Naive B cell (primary cell): ENCODE measurements at places on chromosomes 12 and 14. TPM values are rescaled to one million over a fixed set of nuclear protein-coding genes. Genes with fewer than 3 reads are reported as not detected.

- no peak for DNase-seq
Observed at GRCh38 chr12:80064951-80065350, 34.4 kb upstream of the OTOGL start.

- DNase-seq, result no peak
Observed at GRCh38 chr12:16063726-16064125, 152.6 kb downstream of the DERA start.

DNA sequence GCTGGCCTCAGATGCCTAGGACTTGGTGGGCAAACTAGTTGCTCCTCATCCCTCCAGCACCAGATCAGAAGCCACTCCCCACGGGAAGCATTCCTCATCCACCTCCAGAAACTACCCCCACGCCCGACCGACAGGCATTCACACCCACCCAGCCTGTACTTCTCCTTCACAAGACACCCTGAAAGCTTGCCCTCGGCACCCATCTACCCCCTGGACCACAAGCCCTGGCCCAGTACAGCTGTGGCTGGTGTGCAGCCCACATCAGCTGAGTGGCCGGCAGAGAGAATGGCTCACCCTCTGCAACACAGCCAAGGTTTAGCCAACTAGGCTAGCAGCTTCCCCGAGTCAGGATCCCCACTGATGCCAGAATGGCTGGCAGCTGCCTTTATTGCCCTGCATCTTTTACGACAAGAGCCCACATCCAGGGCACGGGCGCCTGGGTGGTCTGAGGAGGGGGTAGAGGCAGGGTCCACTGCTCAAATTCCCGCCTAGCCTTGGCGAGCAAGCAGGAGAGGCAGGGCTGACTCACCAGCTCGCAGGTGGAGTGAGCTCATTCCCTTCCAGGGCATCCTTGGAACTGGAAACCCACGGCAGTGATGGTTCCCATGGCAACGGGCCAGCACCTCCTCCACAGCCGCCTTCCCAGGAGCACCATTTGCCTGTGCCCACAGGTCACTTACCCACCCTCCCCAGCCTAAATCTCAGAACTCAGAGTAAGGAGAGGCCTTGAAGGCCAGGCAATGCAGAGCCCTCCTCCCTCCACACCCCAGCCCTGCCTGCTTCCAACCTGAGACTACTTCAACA lies 17.1 kb downstream of the ACTN1 start:
- DNase-seq, result no peak

DNA sequence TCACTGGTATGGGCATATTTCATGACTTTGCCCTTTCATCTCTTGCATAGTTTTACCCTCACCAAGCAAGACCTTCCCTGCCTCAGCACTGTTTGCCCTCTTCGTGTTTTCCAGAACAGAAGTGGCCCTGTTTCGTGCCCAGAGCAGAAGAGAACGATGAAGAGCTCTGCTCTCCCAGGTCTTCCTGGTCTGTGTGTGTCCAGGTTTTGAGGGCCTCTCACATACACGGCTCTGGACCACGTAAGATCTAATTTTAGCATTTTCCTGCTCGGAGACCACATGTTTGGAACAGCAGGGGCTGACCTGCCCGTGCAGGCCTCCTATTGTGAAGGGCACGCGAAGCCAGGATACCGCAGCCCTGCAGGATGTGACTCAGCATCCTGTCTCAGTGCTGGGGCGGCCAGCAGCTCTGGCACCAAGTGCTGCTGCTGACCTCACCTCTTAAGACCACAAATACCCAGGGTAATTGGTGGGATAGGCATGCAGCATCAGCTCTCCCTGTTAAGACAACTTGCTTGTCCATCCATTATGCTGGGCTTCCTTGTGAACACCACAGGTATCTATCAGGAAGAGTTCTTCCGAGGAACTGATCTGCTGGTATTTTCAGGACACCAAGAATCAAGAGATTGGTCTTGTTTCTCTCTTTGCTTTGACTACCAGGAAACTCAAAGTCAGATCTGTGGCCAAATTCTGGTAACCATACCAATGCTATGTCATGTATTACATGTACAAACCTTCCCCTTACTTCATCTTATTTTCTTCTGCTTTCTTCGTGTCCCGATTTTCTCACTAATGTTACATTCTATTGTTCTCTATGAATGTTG lies 19.0 kb downstream of the SSH1 start:
- DNase-seq, result no peak

GRCh38 chr12:80151131-80151530 lies 51.8 kb downstream of the OTOGL start:
- DNase-seq, result no peak

- DNase-seq, result no peak
Observed at GRCh38 chr14:49240383-49240782, 345.8 kb downstream of the RPS29 start.

DNA sequence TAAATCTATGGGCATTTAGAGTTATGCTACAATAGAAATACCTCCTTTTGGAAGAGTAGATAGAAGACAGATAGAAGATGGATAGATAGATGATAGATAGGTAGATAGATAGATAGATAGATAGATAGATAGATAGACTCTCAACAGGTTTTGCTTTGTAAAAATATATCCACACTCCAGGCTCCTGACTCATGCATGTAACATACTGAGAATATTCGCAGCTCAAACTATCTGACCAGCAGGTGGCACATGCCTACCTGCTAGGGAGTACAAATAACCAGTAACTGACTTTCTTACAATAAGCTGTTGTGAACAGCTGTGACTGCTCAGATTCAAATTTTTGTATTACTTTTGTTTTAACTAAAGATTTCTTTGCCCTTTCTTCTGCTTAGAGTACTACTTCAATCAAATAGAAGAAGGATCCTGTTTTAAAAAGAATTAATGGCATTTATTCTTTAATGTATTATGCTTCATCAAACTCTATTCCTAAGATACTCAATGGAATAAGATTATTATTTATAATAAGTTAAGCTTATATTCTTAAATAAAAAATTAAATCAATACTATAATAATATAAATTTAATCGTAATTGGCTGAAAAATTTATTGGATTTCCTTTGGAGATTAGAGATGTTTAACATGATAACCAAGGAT lies 15.8 kb upstream of the CPNE8 start:
- no peak for DNase-seq

DNA sequence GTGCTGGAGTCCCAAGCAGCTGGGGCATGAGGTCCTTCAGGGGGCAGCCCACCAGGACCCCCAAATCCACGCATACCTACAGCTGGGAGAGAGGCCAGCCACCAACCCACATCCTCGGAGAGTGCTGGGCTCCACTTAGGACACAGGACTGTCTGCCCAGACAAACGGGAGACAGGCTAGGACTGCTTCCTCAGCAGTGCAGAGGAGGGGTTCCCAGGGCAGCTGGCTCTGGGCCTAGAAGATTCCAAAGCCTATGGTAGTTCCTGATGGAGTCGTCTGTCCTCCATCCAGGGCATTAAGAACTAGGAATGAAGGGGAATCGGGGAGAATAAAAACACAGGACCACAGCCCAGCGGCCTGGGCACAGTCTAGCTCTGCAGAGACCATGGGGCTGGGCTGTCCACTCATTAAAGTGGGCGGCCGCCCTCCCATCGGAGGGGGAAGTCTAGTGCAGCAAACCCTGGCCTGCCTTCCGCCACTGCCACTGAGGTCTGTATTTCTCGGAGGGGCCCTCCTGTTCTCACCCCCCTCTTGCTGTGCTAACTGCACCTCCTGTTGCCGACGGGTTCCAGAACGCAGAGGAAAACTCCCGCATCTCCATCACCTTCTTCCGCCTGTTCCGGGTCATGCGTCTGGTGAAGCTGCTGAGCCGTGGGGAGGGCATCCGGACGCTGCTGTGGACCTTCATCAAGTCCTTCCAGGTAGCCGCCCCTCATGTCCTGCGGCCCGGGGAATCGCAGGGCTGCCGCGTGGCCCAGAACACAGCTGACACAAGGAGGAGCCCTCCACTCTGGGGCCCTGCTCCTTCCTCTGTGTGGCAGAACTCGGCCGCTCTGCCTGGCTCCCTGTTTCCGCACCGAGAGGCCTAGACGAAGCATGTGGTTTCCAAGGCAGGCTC lies 143.5 kb upstream of the FKBP4 start:
- DNase-seq, result no peak

DNA sequence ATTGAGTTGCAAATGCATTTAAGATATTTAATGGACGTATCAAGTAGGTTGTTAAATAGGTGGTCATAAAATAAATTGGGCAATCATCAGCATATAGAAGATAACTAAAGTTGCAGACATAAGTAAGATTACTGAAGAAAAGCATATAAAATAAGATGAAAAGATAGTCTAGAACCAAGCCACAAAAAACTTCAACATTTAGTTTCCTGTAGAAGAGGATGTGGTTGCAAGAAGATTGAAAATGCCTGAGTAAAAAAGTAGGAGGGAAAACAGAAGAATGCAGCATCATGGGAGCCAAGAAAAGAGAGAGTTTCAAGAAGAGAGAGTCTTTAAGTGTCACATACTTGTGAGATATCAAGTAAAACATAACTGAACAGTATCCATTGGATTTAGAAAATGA lies 17.6 kb upstream of the SLC16A7 start:
- no peak for DNase-seq

DNA sequence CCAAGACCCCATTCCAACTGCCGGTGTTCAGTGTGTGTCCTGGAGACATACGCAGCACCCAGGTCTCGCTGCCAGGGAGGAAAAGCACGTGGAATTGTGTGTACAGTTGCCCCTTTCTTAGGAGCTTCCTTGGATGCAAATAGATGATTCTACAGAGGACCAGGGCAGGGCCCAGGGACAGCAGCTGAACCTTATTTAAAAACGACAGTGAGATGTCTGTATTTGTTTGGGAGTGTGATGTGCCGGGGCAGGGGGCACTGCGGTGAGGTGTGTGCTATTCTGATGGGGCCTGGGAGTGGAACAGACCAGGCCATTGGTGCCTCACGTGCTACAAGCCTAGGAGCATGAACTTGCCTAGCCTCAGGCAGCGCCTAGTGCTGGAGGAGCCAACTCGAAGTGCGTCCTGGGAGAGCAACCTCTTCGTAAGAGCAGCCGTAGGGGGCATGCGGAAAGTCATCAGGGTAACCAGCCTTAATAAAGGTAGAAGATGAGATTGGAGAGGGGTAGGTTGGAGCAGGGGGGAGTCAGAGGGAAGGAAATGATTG lies 98.3 kb upstream of the ESRRB start:
- DNase-seq, result no peak

- DNase-seq, result no peak
Observed at GRCh38 chr12:46534327-46534840, 161.8 kb upstream of the SLC38A2 start.

- DNase-seq, result no peak
Observed at GRCh38 chr14:26104717-26105116, 493.1 kb downstream of the NOVA1 start.

GRCh38 chr14:85535321-85535720 lies 5.4 kb downstream of the FLRT2 start:
- no peak for DNase-seq

DNA sequence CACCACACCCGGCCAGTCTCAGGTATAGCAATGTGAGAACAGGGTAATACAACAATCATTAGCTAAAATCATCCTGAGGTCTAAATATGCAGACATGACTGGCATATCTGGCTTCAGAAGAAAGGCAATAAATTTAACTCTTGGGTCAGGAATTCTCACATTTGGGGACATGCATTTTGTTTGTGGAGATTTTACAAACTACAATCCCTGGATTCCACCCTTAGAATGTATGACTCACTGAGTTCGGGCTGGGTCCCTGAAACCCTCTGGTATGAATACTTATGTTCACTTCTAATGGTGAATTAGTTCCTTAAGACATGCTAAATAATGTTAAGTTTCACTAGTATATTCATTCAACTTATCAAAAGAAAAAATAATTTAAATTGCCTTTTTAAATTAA lies 98.9 kb upstream of the HMGA2 start:
- DNase-seq, result no peak

Gene SLC5A8
- polyA plus RNA-seq, result not detected

Gene ADGRD1
- 6.6 TPM for polyA plus RNA-seq

Gene AMHR2
- polyA plus RNA-seq, result not detected
